ENCODE measurements at places on chromosomes 5 and 9. TPM values are rescaled to one million over a fixed set of nuclear protein-coding genes. Genes with fewer than 3 reads are reported as not detected.

DND1 gene
- 0.14 TPM for total RNA-seq

SPATA31A3 gene
- total RNA-seq: not detected

FSD1L gene
- 1.6 TPM for total RNA-seq

ALDH7A1 gene
- 28.2 TPM for total RNA-seq

PCSK5 gene
- total RNA-seq: 23.2 TPM

SOHLH1 gene
- total RNA-seq: not detected

ADGRD2 gene
- total RNA-seq: not detected

CERCAM gene
- 49.1 TPM for total RNA-seq

TMEM161B gene
- total RNA-seq: 7.5 TPM

DNAJC21 gene
- 27.2 TPM for total RNA-seq

FRMD3 gene
- 1.4 TPM for total RNA-seq

UBE2B gene
- total RNA-seq: 32.8 TPM

PAEP gene
- not detected for total RNA-seq

CPEB4 gene
- 17.5 TPM for total RNA-seq

IL9 gene
- not detected for total RNA-seq

ZNF658 gene
- 1.2 TPM for total RNA-seq

TMC1 gene
- total RNA-seq: not detected

ASTN2 gene
- total RNA-seq: 4.1 TPM

OR1L8 gene
- total RNA-seq: not detected

SAP30L gene
- 9.1 TPM for total RNA-seq

SMARCA2 gene
- 31.6 TPM for total RNA-seq

MSH3 gene
- 8.8 TPM for total RNA-seq

S1PR3 gene
- 4.2 TPM for total RNA-seq

PRDM9 gene
- not detected for total RNA-seq

SEMA5A gene
- total RNA-seq: 1.6 TPM

LVRN gene
- 0.58 TPM for total RNA-seq

OLFM1 gene
- not detected for total RNA-seq

NREP gene
- 58.6 TPM for total RNA-seq

ELAVL2 gene
- total RNA-seq: 1.2 TPM

PCDHAC1 gene
- total RNA-seq: not detected

CXCL14 gene
- 0.06 TPM for total RNA-seq

NTNG2 gene
- not detected for total RNA-seq

CCL21 gene
- not detected for total RNA-seq

ASPN gene
- total RNA-seq: not detected

HSPA5 gene
- 241 TPM for total RNA-seq

TXNDC8 gene
- total RNA-seq: not detected

B4GALT1 gene
- 44.5 TPM for total RNA-seq
